ENCODE measurements at places on chromosomes 4 and X.

DNA sequence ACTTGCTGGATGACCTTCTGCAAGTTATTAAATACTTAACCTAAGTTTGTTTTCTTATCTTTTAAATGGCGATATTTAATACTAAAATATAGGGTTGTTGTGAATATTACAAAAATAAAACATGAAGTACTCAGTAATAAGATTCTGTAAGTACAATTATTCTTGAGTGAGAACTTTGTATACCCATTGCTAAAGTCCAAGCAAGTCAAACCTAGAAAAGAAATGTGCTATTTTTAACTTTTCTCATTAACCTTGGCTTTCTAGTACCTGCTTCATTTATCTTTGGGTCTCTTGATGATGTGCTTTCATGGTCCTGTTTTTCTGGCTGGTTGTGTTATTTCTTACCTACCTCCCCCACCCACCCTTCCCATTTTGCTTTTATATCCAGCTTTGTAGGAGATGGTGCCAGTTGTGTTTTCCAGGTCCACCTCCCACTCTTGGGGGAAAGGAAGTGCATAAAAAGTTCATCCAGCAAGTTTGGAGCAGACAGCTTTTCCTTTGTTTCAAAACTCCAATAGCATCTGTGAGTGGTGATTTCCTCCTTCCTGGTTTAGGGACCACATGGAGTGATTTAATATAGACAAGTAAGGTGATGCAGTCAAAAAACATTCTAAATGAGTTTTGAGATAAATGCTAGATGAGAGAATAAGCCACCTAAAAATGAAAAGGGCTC is 7.5 kb upstream of the CXCL8 start:
- no peak for DNase-seq

DNA sequence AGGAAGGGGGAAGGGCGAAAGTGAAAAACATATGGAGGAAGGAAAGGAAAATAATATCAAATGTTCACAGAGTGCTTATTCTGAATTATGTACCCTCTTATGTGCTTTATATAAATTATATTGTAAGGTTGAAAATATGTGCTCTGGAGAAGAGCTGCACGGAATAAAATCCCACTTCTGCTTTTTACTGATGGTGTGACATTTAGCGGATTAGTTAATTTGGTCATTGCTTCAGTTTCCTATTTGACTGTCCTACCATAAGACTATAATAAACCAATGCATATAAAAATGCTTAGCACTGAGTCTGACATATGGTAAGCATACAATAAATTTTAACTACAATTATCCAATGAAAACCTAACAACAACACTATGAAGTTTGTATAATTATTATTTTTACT is 86.2 kb downstream of the NPFFR2 start:
- DNase-seq: no peak

- no peak for DNase-seq
These were observed 67.9 kb downstream of the GAB1 start for GRCh38 chr4:143404555-143404954.

GRCh38 chrX:41350976-41351569 is 17.1 kb downstream of the DDX3X start:
- DNase-seq: no peak

- DNase-seq: no peak
These were observed 942 bp upstream of the APLN start for GRCh38 chrX:129655547-129656249.

DNA sequence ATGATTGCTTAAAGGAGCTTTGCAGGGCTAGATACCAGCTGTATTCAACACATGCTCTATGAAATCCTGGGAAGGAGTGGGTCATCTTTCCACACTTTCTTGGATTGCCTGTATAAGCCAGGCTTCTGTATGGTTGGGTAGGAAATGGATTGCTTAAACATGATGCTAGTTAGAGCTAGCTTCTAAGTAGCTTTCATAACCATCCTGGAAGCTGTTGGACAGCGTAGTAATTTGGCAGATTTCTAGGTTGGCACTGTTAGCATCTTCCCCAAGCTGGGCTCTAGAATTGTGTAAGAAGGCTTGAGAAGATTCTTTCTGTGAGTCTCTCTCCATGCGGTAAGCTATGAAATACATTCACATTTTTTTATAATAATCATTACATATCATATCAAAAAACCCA is 127.3 kb downstream of the LINC00632 start:
- no peak for DNase-seq
